ENCODE measurements at places on chromosomes 3 and 15.

- DNase-seq = no peak
Measured at GRCh38 chr3:185928496-185928895, 9.3 kb downstream of the TRA2B start.

GRCh38 chr3:59808446-59808845 lies 758.6 kb upstream of the CFAP20DC start:
- DNase-seq = no peak

- DNase-seq = no peak
Measured at GRCh38 chr3:73774645-73775044, 149.9 kb upstream of the PDZRN3 start.

- no peak for DNase-seq
Measured at GRCh38 chr15:70151462-70151861, 53.7 kb upstream of the TLE3 start.

GRCh38 chr3:191282251-191283185 lies 46.7 kb upstream of the CCDC50 start:
- DNase-seq = no peak

DNA sequence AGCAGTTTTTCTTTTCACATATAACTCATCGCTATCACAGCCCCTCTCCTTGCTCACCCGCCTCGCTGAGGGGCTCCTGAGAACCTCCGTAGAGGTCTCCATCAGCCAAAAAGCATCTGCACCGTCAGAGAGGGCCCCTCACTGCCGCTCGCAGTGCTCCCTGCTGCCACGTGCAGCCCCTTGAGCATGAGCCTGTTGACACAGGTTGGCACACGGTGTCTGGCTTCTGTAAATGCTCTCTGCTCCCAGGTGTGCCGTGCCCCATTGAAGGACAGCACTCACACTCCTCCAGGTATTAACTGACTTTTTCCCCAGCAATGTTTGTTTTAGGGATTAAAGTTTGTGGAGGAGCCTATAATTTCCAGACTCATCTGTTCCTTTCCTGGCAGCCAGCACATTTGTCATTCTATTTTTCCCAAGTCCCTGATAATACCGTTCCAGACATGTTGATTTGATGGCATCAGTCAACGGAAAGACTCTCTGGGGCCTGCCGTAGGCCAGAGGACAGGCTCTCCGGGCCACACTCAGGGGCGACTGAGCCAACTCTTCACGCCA lies 2.1 kb upstream of the FURIN start:
- DNase-seq = no peak

DNA sequence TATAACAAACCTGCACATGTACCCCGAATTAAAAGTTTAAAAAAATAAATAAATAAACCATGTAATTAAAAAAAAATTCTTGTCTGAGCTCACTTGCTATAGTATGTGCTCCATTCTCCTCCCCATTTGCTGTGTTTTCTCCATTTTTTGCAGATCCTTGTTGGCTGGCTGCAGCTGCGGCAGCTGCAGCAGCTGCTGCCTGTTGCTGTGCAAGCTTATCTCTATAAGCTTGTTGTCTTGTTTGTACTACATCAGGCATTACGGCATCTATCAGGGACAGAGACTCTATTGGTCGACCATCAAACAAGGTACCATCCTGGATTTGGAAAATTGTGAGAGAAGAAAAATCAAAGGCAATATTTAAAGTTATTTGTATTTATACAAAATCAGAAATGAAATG lies 145.9 kb downstream of the TBL1XR1 start:
- no peak for DNase-seq

- no peak for DNase-seq
Measured at GRCh38 chr15:84749111-84749991, 959 bp downstream of the ZNF592 start.

DNA sequence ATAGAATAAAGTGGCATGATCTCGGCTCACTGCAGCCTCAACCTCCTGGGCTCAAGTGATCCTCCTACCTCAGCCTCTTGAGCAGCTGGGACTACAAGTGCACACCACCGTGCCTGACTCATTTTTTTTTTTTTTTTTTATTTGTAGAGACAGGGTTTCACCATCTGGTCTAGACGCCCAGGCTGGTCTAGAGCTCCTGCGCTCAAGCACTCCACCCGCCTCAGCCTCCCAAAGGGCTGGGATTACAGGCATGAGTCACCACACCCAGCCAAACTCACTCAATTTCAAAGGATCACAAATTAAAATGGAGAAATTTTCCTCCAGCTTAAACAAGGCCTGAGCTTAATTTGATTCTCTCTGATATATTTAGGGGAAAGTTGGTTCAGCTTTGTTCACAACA lies 27.3 kb upstream of the NMB start:
- DNase-seq = no peak

- no peak for DNase-seq
Measured at GRCh38 chr15:65758242-65758641, 33.9 kb downstream of the DENND4A start.

DNA sequence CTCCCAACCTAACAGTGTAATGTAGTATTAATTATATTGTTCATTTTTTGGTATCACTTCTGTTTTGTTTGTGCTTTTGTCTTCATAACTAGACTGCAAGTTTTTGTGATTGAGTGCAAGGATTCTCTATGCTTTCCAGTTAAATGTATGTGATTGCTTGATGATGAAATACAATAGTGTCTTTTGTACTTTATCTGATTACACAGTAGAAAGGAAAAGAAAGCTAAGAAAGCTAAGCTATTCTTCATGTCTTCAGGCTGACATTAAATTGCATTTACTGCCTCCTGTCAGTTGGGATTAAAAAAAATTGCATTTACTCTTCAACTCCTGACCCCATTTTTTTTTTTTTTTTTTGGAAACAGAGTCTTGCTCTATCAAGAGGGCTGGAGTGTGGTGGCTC lies 28.5 kb downstream of the RTF1 start:
- no peak for DNase-seq

- no peak for DNase-seq
Measured at GRCh38 chr3:172228036-172228415, 188.6 kb downstream of the FNDC3B start.

- DNase-seq = no peak
Measured at GRCh38 chr3:68996356-68996995, 17.0 kb downstream of the EOGT start.

GRCh38 chr3:167835953-167836352 lies 100.4 kb downstream of the SERPINI1 start:
- DNase-seq = no peak

DNA sequence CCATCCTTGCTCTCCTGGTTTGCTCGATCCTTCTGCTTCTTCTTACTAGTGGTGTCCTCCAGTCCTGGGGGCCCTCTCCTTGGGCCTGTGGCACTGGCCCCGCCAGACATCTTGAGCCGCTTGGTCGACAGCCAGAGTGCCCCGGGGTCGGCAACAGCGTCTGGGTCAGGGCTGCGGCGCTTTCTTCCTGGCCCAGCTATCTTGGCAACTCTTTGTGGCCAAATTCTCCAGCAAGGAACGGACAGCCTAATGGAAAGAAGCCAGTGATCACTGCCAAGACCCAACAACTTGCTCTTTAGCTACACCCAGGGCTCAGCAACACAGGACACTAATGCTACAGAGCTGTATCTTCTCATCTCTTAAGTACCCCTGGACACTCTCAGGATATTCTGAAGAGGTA lies 1.6 kb downstream of the USP19 start:
- DNase-seq = no peak

GRCh38 chr3:4755566-4755965 lies 223.7 kb upstream of the BHLHE40 start:
- DNase-seq = no peak

GRCh38 chr15:85609492-85609891 lies 185.2 kb downstream of the KLHL25 start:
- no peak for DNase-seq

DNA sequence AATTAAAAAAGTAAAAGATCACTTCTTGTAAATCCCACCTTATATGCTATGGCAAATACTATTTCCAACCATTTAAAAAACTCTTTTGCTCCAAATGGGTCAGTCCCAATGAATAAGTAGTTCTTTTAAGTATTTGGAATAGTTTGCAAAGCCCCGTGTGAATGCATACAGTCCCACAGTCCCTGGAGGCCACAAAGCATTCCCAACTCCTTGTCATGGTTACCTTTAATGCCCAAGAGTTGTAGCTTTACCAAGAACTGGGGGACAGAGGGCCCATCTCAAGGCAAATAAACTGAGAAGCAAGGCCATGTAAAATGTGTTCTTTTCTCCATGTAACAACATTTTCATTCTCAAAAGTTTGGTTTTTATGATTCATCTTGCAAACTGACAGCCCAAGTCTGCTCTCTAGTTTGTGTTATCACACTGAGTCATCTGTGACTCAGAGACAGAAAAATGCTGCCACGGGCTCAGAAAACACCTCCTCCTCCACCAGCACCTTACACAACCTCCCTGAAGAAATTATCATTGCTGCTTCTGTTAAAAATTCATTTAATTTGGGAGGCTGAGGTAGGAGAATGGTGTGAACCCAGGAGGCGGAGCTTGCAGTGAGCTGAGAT lies 336.2 kb downstream of the ERC2 start:
- no peak for DNase-seq

- DNase-seq = no peak
Measured at GRCh38 chr3:55802816-55803215, 315.7 kb upstream of the WNT5A start.

DNA sequence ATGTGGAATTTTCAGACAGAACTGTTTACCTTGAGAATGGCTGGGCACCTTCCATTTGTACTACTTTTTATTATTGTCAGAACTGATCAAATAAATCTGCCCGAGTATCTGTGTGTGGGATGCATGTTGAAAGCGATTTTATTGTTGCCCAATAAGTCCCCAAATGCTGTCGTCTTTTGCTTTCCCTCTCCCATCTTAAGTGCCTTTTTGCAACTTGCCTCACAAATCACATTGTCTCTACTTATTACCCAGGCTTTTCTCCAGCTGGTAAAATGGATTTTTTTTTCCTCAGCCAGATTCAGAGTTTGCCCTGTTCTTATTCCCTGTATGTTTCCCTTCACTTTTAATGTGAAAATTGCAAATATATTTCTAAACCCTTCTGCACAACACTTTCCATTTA lies 163.1 kb downstream of the CNTN4 start:
- DNase-seq = no peak

DNA sequence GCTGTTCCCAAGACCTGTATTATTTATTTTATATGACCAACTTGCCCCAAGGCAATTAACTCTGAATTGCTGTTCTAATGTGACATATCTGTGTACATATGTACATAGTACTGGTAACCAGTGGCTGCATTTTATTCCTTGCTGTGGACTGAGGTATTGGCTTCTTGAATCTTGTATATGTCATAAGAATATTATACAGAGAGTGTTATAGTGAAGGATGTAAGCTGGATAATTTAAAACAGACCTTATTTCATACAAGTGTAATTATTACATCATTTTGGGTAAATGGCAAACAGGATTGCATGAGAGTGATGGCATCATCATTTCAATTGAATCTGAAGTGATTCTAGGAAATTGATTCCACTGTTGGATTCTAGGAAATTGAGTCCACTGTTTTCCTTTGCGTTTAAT lies 32.9 kb downstream of the B3GALNT1 start:
- DNase-seq = no peak

- DNase-seq = no peak
Measured at GRCh38 chr3:71512000-71512399, 71.5 kb downstream of the FOXP1 start.

- peak; percentile 65 for DNase-seq
Measured at GRCh38 chr3:46693038-46693891, at the start of gene ALS2CL. Gene ALS2CL (minus strand): TSS chr3:46693679. CDS start chr3:46689440, 4,239 bp downstream.

DNA sequence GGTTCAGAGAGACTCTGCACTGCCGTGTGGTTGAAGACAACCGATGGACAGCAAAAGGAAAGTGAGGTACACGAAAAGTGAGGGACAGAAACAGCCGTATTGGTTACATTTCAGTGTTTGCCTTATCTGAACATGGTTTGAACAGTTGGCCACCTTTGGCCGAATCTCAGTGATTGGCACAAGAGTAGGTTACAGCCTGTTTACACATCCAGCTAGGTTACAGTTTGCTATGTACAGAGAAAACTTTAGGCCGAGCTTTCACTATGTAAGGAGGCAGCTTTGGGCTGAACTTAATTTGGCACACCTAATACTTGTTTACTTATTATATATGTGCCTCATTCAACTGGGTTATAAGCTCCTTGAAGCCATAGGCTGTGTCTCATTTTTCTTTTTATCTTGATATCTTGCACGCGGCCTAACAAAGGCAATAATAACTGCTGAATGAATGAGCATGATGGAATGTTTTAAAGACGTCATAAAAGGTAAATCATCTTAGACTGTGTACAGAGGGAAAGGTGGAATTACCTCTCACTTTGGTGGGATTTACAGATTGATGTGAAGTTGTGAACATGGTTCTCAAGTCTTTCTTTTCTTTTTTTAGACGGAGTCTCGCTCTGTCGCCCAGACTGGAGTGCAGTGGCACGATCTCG lies 17.2 kb upstream of the GREM1 start:
- no peak for DNase-seq

DNA sequence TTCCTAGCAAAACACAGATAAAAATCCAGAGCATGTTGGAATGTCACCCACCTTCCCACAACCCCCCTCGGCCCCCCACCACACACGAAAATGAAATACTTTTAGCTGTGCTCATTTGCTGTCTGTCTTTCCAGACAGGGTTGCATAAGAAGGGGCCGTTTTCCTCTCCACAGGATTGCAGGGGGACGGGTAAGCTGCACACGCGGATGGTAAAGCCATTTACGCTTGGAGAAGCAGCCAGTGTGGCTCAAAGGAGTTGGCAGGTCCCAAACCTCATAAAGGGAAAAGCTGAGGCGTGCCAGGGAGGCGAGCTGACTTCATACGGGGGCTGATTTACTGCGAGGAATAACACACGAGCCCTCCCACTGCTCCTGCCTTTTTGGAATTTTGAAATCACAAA lies 47.4 kb upstream of the ITGA11 start:
- DNase-seq = no peak

- DNase-seq = peak; percentile 55
Measured at GRCh38 chr3:112074616-112075497, 11.3 kb upstream of the C3orf52 start.

GRCh38 chr15:28900892-28901586 lies 15.3 kb downstream of the APBA2 start:
- no peak for DNase-seq

GRCh38 chr3:134312873-134313846 lies 61.1 kb downstream of the AMOTL2 start:
- no peak for DNase-seq

DNA sequence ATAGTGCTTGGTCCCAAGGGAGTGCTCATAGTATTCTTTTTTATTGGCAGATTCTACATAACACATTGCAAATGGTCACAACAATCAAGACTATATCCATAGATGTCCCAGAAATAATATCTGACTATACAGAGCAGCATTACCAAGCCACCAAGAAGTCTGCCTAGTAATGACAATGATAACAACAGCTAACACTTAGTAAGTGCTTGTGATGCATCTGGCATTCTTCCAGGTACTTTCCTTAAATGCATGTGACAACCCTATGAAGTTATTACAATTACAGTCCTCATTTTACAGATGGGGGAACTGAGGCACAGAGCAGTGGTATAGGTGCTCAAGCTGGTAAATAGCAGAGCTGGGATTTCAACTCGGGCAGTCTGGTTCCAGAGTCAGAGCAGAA lies 49.6 kb upstream of the ICE2 start:
- DNase-seq = no peak

GRCh38 chr15:80162059-80162554 lies 9.3 kb downstream of the FAH start:
- no peak for DNase-seq

Measured in NCI-H526 (cell line).